ENCODE measurements at places on chromosomes 7 and 10.

DNA sequence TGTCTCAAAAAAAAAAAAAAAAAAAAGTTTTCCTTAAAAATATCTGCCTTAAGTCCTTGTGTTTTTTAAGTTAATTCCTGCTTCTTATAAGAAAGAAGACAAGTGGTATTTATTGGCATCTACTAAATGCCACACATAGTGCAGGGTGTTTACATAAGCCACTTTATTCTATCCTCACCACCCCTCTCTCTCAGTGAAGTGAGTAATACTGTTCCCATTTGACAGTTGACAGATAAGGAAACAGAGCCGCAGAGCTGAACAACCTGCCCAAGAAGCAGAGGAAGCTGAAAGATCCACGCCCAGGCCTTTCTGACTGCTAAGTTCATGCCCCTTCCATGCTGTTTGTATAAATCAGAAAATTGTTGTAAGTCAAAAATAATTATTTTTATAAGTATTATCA, 54.1 kb downstream of the ABLIM1 start:
- H3K4me1 ChIP-seq, result peaks cover 2% of the 10 kb centered on the region
- no peak for DNase-seq
- H3K4me3 ChIP-seq, result no peak overlapping the region
- no peaks in the 10 kb centered on the region for H3K36me3 ChIP-seq
- H3K27ac ChIP-seq, result no peak overlapping the region

DNA sequence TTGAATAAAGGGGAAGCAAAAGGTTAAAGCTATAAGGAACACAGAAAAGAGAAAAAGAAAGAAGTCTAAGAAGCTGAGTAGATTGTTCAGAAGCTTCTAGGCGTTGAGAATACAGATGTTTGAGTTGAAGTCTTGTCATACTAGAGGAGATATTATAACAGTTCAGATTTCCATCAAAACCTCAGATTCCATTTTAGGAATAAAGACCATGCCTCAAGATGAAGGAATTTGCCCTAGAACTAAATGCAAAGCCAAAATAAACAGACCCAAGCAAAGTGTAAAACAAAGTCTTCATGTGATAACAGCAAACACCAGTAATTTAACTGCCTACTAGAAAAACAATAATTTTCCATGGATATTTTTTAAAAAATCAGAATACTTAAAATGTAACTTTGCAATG, 476.5 kb upstream of the POT1 start:
- no peaks in the 10 kb centered on the region for H3K27me3 ChIP-seq
- no peak overlapping the region for H3K27ac ChIP-seq
- no peak overlapping the region for H3K4me3 ChIP-seq
- H3K4me1 ChIP-seq, result no peaks in the 10 kb centered on the region
- no peak for DNase-seq

DNA sequence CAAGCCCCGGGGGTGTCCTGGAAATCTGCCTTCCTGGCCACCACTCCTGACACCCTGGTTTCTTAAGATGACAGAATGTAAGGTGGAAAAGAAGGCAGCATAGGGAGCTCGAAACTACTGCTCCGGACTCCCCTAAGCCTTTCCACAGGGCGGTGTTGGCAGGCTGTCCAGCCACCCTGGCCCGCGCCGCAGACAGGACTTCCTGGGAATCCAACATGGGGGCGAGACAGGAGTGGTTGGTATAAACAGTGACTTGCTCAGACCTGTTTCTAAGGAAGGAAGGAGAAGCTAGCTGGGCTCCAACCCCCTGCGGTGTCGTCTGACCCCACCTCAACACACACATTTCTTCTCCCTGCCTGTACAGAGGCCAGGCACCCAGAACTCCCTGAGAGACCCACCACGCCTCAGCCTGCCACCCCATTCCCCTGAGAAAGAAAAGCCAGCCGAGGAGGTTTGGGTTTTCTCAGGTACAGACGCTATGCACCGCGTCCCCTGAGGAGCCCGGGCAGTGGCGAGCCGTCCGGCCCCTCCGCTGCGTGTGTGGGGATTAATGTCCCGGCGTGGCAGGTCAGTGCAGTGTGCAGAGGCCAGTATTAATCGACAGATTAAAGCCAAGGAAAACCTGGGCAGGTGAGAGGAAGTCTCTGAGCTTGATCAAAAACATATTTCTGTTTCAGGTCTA, 349.6 kb upstream of the MKI67 start:
- no peak overlapping the region for H3K27ac ChIP-seq
- no peak for DNase-seq
- no peaks in the 10 kb centered on the region for H3K4me1 ChIP-seq
- H3K4me3 ChIP-seq, result no peak overlapping the region
- no peaks in the 10 kb centered on the region for H3K36me3 ChIP-seq
- no peaks in the 10 kb centered on the region for H3K27me3 ChIP-seq

DNA sequence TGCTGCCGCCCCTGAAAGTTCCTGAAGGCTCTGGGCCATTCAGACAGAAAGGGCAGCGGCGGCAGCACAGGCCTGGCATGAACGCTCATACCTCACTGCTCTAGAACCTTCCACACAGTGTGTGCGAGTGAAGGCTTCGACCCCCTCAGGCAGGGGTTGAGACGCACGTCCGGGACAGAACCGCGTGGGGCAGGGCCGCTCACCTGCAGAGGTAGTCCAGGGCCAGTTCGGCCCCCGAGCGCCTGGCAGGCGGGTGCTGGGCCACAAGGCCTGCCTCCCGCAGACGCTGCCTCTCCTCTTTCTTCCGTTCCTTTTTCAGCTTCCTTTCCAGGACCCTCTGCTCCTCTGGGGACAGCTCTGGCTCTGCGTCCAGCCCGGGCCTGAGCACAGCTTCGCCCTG, 26.8 kb downstream of the CYP2W1 start:
- H3K27ac ChIP-seq, result no peak overlapping the region
- no peak overlapping the region for H3K4me3 ChIP-seq
- DNase-seq, result no peak
- H3K4me1 ChIP-seq, result peaks cover 3% of the 10 kb centered on the region
- no peaks in the 10 kb centered on the region for H3K27me3 ChIP-seq

DNA sequence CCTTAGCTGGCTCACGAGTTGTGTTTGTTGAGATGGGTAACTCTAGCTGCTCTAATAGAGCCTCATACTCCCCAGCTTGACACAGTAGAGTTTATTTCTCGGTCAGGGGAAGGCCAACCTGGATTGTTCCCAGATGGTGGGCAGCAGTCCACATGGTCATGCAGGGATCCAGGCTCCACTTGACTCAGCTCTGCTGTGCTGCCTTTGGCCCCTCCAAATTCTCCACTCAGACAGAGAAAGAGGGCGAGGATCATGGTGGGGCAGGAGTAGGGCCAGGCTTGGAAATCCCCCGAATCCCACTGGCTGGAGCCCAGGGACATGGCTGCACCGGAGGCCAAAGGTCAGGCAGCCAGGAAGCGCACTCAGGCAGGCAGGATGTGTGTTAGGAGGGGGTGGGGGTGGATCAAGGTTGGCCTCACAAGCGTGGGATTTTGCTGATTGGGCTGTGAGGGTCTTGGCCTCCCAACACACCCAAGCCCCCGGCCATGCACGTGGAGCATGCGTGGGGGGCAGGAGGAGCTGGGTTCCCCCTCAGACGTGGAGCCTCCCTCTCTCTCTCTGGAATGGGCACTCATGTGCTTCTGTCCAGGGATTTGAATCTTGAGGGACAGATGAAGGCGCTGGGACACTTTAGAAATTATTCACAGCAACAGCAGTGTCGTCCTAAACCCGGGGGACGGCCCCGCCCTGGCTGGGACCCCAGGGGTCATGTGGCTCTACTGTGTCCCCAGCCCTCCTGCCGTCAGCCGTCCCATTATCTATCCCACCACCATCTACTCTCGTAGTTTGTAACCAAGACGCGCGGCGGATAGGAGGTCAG, 44.8 kb downstream of the PDGFA start:
- no peak overlapping the region for H3K4me3 ChIP-seq
- H3K36me3 ChIP-seq, result no peaks in the 10 kb centered on the region
- peaks cover 2% of the 10 kb centered on the region for H3K27me3 ChIP-seq
- no peak overlapping the region for H3K27ac ChIP-seq

GRCh38 chr10:104368381-104368780, 14.7 kb downstream of the CFAP58 start:
- peaks cover under 1% of the 10 kb centered on the region for H3K4me1 ChIP-seq
- no peak overlapping the region for H3K4me3 ChIP-seq
- H3K36me3 ChIP-seq, result no peaks in the 10 kb centered on the region
- H3K27ac ChIP-seq, result no peak overlapping the region
- DNase-seq, result no peak

DNA sequence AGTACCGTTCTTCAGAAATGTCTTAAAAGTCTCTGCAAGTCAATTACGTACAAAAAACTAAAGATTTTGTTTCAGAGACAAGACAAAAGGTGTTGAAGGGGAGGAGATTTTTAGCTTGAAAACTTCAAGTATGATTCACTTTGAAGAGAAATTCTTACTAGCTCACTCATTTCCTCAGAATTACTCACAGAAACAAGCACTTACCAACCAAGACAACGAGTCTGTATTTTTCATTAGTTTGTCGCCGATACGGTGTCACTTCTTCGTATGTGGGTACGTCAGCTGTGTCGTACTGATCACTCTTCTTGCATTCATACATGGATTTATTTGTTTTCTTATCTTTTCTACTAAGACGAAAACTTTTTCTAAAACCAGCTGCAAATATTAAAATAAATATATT, 90.6 kb upstream of the ODAD2 start:
- no peaks in the 10 kb centered on the region for H3K27me3 ChIP-seq
- H3K4me3 ChIP-seq, result no peak overlapping the region
- H3K4me1 ChIP-seq, result peaks cover 8% of the 10 kb centered on the region
- peaks cover 41% of the 10 kb centered on the region for H3K36me3 ChIP-seq
- H3K27ac ChIP-seq, result no peak overlapping the region
- DNase-seq, result no peak

- no peak for DNase-seq
- no peak overlapping the region for H3K4me3 ChIP-seq
- H3K27ac ChIP-seq, result no peak overlapping the region
- H3K4me1 ChIP-seq, result no peaks in the 10 kb centered on the region
These were observed 178.3 kb upstream of the AUTS2 start for GRCh38 chr7:69419934-69420333.

GRCh38 chr10:91006752-91007346, 86.0 kb upstream of the ANKRD1 start:
- H3K4me1 ChIP-seq, result peaks cover 21% of the 10 kb centered on the region
- H3K36me3 ChIP-seq, result no peaks in the 10 kb centered on the region
- no peak for DNase-seq

DNA sequence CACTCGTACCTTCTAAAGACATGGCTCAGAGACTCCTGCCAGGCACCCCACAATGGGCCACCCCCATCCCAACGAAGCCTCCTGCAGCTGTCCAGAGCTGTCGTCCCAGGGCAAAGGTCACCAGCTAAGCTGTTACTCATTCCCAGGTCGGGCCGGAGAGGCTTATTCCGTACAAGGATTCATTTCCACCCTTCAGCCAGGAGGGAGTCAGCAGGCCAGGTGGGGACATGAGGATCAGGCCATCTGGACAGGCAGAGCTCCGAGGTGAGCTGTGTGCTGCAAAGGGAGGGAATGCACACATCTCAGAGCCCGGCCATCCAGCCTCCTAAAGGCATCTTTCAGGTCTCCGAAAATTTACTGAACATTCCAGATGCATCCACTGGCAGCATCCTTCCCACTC, 63.9 kb upstream of the NANOS1 start:
- H3K36me3 ChIP-seq, result peaks cover 2% of the 10 kb centered on the region
- no peak for DNase-seq
- H3K4me3 ChIP-seq, result no peak overlapping the region
- peaks cover 6% of the 10 kb centered on the region for H3K27me3 ChIP-seq
- no peak overlapping the region for H3K27ac ChIP-seq
- H3K4me1 ChIP-seq, result no peaks in the 10 kb centered on the region

DNA sequence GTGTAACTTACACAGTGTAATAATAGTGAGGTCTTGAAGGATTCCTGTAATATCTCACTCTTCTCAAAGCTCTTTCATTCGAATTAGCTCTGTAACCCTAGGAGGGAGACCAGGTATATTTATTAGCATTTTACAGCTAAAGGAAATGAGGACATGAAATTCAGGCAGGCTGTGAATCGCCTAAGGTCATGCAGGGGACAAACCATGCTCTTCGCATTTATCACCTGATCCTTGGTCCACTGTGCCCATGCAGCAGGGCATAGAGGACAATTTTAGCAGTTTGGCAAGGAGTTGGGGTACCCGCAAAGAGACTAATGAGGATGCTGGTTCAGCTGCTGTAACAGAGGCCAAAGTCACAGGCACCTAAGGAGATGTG, 14.8 kb upstream of the LAMB1 start:
- no peaks in the 10 kb centered on the region for H3K36me3 ChIP-seq
- H3K27me3 ChIP-seq, result peaks cover 9% of the 10 kb centered on the region
- no peak overlapping the region for H3K27ac ChIP-seq
- no peak overlapping the region for H3K4me3 ChIP-seq
- no peak for DNase-seq

DNA sequence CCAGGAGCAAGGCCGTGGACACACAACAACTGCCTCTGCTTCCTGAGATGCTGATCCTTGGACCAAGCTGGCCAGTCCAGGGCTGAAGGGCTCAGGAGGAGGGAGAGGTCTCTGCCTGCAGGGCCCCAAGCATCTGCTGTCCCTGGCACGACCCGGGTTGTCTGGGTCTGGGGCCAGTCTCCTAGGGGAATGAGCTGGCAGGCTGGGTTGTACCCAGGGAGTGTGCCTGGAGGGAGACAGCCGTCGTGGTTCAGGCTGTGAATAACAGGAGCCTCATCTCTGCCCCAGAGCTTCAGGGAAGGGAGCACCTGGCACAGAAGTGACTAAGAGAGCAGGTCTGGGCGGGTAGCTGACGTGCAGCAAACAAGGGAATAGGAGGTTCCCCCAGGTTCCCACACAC, 17.9 kb upstream of the SERPINE1 start:
- no peaks in the 10 kb centered on the region for H3K4me1 ChIP-seq
- H3K27me3 ChIP-seq, result peaks cover 12% of the 10 kb centered on the region
- no peaks in the 10 kb centered on the region for H3K36me3 ChIP-seq
- no peak for DNase-seq
- no peak overlapping the region for H3K27ac ChIP-seq

DNA sequence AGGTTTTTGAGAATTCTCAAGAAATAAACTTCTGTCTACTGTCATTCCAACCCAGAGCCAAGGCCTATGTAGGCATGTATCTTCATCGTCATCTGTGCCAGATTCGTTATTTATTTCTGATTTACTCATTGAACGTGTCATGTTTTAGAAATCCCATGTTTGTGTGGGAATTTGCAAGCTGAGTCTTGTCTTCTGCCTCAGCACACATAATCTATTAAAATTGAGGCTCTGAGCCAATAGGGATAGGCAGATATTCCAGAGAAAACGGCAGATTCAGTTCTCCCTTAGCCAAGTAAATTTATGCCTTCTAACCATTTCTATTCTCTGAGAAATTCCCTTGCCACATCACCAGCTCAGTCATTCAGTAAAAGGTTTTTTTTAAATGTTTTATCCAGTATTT, 444.6 kb downstream of the REEP3 start:
- H3K4me3 ChIP-seq, result no peak overlapping the region
- peaks cover 4% of the 10 kb centered on the region for H3K27me3 ChIP-seq
- no peak overlapping the region for H3K27ac ChIP-seq

DNA sequence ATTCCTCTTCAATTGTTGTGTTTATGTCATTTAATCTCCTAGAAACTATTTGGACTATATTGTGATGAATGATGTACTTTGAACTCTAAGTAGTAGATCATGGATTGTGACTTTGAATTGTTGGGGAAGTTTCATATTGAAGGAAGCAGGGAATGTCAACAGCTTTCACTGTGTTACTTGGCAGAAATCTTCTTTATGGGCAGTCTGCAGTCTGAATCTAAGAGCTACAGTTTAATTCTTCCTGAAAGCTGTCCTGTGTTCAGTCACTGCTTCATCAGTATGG, 91.6 kb downstream of the PPP1R9A start:
- H3K27ac ChIP-seq, result no peak overlapping the region
- no peak for DNase-seq
- H3K36me3 ChIP-seq, result no peaks in the 10 kb centered on the region
- H3K27me3 ChIP-seq, result peaks cover 3% of the 10 kb centered on the region
- H3K4me3 ChIP-seq, result no peak overlapping the region

GRCh38 chr10:11551916-11552602, 59.4 kb downstream of the USP6NL start:
- H3K27ac ChIP-seq, result peak overlapping the region; percentile 45
- H3K27me3 ChIP-seq, result no peaks in the 10 kb centered on the region
- no peak for DNase-seq
- no peak overlapping the region for H3K4me3 ChIP-seq
- H3K36me3 ChIP-seq, result peaks cover 7% of the 10 kb centered on the region
